Right ventricle myocardium superior (tissue), 1 donor: ENCODE measurements at places on chromosomes 5 and 9.

DNA sequence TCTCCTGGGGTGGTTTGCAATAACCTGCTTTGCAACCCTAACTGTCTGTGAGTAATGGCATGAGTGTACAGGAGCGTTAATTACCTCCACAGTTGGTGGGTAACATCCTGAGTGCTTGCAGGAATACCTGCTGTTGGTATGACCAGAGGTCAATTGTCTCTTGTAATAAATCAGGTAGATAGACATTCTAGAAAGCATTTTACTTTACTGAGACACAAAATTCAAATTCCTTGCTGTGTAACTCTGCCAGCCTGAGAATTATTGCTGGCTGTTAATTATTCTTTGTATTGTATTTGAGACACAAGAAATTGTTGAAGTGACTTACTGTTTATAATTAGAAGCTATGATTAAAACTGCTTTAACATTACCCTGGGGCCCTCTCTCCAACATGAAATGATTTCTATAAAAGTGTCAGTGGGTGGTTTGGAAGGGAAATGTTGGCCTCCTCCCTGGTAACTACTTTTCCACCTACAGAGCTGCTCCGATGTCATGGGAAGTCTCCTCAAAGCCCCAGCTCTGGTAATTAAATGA is 150.8 kb upstream of the ADCY2 start:
- no peak for DNase-seq

DNA sequence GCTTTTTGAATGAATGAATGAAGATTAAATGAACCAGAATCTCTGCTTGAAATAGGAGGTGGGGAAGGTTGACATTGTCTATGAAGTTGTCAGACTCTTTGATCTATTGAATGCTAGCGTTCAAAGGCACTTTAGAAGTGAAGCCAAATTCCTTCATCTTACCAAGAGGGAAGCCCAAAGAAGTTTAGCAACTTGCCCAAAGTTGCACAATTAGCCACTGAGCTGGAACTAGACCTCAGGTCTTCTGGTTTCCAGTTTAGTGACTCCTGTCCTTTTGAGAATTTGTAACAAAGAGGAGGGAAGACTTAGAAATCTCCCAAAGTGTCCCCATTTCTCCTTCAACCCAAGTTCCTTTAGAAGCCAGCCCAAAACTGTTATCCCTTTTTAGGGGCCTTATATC is 20.7 kb upstream of the SLC1A3 start:
- DNase-seq: no peak

- DNase-seq: no peak
Measured at GRCh38 chr9:135787317-135787716, 85.3 kb downstream of the KCNT1 start.

- DNase-seq: peak; percentile 86
Measured at GRCh38 chr5:154850255-154851062, at the start of gene FAXDC2. Gene FAXDC2, minus strand, starts transcription at chr5:154850603. Its CDS starts 12,425 bp downstream, at chr5:154838178.

GRCh38 chr5:32190095-32190494 is 16.0 kb upstream of the GOLPH3 start:
- DNase-seq: peak; percentile 76

DNA sequence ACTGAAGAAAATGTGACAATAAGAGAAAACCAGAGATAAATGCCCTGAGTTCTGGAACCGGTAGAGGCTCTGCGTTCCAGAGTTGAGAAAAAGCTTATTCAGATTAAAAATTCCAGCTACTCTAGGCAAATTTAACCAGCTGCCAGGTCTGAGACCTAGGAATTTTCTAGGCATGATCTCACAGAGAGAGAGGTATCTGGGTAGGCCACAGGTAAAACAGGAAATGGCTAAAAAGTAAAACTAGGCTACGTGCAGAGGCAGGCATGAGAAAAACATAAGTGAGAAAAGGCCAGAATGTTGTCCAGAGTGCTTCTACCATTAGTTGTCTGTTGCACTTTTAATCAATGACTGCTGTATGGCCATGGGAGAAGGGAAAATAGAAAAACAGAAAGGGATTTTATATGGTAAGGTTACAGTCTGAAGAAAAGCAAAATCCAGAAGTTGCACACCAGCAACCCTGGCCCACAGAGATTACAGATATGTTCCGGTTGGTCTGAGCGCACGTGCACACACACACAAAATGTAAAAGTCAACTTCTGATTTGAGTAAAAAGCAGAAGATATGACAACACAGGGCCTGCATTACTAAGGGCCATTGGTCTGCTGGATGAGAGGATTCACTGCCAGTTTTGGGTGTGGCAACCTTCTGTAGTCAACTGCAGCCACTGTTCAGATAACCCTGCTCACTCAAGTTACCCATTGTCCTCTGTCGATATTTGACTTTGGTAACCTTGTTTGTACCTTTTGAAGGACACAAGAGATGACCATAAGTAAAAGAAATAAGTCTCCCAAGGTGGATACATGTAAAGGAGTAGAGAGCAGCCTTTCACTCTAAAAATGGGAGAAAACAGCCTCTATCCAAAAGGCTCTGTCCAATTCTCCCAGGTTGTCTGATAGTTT is 266.0 kb downstream of the DTWD2 start:
- DNase-seq: no peak

GRCh38 chr5:38878391-38879077 is 32.7 kb downstream of the OSMR start:
- DNase-seq: no peak

- no peak for DNase-seq
Measured at GRCh38 chr9:111974092-111974681, 77.6 kb downstream of the UGCG start.

DNA sequence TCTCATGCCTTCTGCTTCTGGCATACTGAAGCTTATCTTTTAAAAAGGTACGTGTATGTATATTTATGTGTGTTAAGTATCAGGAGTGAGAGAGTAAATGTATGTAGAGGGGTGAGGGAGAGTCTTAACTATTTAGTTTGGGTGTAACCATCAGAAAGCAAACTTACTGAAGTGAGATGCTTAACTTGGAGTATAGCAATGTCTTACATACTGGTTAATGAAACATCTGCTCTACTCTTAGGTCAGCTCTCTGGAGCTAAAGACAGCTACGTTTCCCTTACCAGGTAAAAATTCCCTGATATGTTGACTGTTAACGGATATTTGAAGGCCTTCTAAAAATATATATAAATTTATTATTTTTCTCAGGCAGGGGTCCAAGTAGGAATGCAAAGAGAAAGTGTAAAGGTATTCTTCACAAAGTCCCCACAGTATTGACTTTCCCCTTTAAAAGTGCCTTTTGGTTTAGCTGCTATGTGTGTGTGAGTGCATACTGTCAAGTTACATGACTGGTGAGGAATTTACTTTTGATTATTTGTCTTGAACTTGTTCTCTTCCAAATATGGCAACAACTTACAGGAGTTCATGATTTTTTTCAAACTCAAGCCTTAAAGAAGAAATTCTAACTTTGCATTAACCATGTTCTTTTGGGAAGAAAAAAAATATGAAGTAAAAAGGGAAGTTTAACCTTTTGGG is 12.3 kb upstream of the C5orf24 start:
- DNase-seq: no peak

DNA sequence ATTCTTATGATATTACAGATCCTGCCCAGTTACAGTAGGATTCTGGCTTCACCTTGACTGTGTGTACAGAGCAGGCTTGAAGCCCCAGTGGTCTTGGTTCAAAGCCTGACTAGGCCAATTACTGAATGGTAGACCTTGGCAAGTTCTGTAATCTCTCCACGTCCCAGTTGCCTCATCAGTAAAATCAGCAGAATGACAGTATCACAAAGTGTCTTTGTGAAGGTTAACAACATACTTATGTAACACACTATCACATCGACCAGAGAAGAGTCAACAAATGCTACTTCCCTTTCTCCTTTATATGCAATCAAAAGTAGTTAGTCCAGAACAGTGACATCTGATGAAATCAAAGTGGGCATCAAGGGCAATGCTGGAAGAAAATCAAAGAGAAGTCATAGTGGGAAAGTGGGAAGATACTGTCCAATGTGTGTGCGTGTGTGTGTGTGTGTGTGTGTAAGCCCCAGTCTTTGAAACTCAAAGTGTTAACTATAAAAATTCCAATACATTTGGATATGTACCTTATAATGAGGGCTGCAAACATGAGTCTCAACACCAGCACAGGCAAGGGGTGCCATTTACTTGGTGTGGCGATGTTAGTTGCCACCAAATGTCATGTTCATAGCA is 93.5 kb upstream of the EGFLAM start:
- no peak for DNase-seq

GRCh38 chr9:116123171-116123570 is 30.4 kb upstream of the PAPPA start:
- DNase-seq: no peak

GRCh38 chr5:38018016-38018415 is 178.2 kb upstream of the GDNF start:
- no peak for DNase-seq

GRCh38 chr5:56112526-56113121 is 117.9 kb upstream of the IL6ST start:
- DNase-seq: no peak

- DNase-seq: no peak
Measured at GRCh38 chr9:70053864-70054263, 10.2 kb downstream of the MAMDC2 start.

- no peak for DNase-seq
Measured at GRCh38 chr5:15791274-15791673, 291.3 kb downstream of the FBXL7 start.

DNA sequence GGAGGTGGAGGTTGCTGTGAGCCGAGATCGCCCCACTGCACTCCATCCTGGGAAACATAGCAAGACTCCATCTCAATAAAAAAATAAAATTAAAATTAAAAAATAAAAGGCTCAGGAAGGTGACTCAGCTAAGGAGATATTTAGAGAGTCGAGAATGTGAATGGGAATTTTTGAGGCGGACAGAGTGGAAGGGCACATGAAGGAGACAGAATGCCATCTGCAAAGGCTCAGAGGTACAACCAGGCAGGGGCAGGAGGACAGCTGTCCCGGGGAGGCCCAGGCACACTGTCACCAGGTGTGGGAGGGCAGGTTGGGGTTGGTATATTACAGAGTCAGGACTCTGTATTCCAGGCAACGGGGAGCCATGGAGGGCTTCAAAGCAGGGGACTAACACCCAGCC is 35.5 kb downstream of the NTNG2 start:
- DNase-seq: no peak

GRCh38 chr5:135880278-135880677 is 15.4 kb downstream of the IL9 start:
- no peak for DNase-seq

DNA sequence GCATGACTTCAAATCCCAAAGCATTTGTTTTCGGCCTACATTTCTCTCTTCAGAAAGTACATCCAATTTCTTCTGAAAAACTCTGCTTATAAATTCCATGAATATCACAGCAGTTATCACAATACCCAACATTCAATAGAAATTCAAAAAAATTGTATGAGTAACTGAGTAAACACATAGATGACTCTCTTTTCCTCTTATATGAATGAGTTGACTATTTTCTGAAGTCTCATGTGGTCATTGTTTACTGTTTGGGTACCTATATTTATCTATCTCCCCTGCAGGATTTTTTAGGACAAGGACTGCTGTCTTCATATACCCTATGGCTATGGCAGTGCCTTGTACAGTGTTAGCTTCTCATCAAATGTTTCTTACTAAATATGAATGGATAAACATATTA is 157.1 kb downstream of the HTR1A start:
- DNase-seq: no peak

DNA sequence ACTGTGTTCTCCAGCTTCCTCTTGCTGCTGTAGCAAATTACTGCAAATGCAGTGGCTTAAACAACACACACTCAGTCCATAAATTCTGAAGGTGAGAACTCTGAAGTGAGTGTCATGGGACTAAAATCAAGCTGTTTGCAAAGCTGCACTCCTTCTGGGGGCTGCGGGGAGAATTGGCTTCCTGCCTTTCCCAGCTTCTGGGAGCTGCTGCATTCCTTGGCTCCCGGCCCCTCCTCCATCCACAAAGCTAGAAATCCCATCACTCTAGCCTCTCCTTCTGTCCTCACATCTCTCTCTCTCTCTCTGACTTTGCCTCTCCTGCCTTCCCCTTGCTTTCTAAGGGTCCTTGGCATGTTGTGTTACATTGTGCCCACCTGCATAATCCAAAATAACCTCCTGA is 14.2 kb upstream of the MED10 start:
- DNase-seq: no peak

GRCh38 chr9:133568186-133568585 is 33.7 kb downstream of the ADAMTSL2 start:
- DNase-seq: no peak

GRCh38 chr5:34501840-34502239 is 154.3 kb upstream of the RAI14 start:
- no peak for DNase-seq

GRCh38 chr9:86034863-86035734 is 64.3 kb downstream of the GOLM1 start:
- no peak for DNase-seq

DNA sequence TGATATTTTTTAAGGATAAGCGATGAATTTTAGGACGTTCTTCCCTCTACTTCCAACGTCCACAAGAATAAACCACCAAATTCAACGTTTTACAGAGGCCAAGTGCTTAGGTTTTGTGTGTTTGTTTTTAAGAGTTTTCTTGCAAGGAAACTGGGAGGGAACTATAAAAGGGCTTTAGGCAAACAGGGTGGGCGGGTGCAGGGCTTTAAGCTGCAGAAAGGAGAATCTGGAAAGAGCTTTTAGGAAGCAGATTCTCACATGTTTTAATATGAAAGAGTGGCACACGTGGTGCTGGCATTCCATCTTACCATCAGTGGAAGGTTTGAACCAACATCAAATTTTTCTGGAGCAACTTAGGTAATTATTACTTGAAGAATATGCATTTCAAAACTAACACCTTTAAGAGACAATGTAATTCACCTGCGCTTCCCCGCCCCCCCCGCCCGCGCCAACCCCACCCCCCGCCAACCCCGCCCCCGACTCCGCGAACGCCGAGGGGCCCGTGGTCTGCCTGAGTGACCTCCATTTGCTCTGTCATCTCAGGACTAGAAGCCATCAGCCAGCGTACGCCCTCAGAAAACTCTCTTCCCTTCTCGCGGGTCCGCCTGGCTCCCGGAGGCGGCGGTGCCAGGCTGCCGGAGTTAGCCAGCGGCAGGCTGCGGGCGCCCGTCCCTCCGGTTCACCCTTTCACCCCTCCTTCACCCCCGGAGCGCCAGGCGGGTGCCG is 911 bp upstream of the PIK3R1 start:
- DNase-seq: no peak

GRCh38 chr9:69193685-69194032 is 19.6 kb downstream of the TJP2 start:
- DNase-seq: no peak

GRCh38 chr5:169204788-169205400 is 96.0 kb downstream of the SLIT3 start:
- no peak for DNase-seq

GRCh38 chr9:4196376-4196775 is 103.5 kb downstream of the GLIS3 start:
- DNase-seq: no peak

GRCh38 chr5:112205846-112206245 is 213.2 kb downstream of the EPB41L4A start:
- DNase-seq: no peak

- DNase-seq: peak; percentile 83
Measured at GRCh38 chr5:132489871-132490483, 596 bp downstream of the IRF1 start.
